Fibroblast of skin of right quadriceps (primary cell): ENCODE measurements at places on chromosomes 7 and 10.

GRCh38 chr10:62196528-62196927 is 72.1 kb downstream of the RTKN2 start:
- no peak for DNase-seq

- peak; percentile 90 for DNase-seq
Observed at GRCh38 chr10:44724415-44725174, 186.5 kb upstream of the TMEM72 start.

DNA sequence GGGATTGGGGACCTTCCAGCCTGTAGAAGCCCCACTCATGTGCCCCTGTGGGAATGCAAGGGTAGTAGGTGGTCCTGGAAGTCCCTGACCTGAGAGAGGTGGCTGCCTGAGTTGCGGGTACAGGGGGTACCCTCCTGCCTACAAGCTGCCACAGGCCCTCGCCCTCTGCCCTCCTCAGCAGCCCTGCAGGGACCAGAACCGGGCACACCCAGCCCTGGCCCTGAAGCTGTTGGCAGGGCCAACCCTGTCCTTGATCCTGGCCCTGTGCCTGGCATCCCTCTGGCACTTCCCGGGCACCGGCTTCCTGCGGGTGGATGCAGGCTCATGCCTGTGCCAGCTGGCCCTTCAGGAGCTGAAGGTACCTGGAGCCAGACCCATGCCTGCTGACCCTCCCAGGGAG is 54.9 kb upstream of the ELN start:
- DNase-seq = no peak

DNA sequence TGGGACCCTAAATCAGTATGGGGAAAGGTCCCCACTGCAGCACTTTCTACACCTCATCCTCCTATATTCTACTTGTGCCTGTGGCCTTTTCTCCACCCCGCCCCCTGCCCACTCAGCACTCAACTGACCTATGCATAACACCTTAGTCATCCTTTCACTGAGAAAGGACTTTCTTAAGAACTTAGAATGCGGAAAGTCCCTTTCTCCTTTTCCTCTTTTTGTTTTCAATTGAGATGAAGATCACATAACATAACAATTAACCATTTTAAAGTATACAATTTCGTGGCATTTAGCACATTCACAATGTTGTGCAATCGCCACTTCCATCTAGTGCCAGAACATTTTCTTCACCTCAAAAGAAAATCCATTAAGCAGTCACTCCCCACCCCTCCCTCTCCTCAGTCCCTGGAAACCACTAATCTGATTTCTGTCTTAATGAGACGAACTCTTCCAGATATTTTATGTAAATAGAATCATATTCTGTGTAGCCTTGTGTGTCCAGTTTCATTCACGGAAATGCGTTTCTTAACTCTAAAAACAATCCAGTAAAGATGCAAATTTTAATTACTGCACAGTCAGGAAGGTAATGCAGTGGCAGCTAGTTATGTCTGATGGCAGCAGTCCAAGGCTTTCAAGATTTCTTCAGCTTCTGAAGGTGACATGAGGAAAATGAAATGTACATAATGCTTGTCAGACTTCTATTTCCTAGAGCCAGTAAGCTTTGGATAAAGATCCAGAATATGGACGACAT is 41.7 kb downstream of the FAS start:
- peak; percentile 84 for DNase-seq

GRCh38 chr10:111360260-111360925 is 283.6 kb downstream of the ADRA2A start:
- no peak for DNase-seq

- peak; percentile 32 for DNase-seq
Observed at GRCh38 chr7:121079425-121080169, 91.1 kb downstream of the CPED1 start.

- DNase-seq = no peak
Observed at GRCh38 chr7:120395526-120396019, 122.6 kb downstream of the KCND2 start.

DNA sequence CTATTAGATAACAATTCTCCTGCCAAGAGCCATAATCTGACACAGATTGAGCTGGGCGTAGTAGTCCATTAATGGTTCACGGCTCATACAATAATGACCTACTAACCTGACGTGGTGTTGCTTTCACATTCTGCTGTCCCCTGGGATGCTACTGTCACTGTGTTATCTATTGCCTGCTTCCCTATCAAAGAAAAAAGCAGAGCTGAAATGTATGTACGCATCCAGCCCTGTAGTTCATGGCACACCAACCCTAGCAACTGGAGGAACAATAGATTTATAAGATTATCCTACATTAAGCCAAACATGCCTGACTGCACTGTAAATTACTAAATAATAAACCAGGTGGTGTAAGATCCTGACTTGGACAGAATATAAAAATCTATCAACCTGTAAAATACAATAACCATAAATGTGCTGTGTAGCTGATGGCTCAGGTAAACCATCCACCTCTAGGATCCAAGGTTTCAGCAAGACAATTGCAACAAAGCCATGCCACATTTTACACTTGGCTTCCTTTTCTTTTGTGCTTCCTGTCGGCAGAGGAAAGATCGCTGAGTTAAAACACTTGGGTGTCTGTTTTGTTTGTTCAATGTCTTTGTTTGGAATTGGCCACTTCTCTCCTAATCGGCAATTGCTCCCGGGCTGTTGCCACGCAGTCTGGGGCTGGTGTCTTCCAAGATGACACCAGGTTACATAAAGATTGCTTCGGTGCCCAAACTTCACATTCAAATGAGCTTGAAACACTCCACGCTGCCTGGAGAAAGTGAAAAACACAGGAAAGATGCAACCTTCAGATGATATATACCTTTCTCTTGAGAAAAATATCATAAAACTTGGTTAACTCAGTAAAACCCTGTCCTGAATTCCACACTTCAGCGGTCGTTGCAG is 143.9 kb upstream of the MGMT start:
- DNase-seq = no peak

- no peak for DNase-seq
Observed at GRCh38 chr7:459584-460373, 59.9 kb downstream of the PDGFA start.

DNA sequence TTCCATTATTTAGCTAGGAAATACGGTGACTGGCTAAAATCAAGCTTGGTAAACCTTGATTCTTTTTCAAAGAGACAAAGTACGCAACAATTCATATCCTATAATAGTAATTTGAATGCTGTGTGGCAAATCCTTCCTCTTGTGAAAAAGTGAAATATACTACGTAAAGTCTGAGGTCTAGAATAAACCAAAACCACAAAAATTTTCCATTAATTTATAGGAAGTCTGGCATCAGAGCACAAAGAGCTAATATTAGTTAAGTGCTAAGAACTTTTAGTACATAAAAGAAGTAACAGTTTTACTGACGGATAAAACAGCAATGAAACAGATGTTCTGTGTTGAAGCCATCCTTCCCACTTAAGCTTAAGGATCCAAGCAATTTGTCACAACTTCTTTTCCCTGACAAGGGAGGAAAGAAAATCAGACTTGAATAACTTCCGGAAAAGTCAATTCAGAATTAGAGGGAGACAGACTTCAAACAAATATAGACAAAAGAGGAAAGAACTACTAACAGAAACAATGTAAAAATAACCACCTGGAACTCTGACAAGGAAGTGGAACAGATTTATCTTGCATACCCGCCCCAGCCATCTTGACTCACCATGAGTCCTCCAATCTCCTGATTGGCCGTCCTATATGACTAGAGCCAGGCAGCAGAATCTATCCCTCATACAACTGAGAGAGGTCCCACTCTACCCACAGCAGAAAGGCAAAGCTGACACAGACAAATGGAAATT is 34.6 kb downstream of the RHEB start:
- peak; percentile 75 for DNase-seq

DNA sequence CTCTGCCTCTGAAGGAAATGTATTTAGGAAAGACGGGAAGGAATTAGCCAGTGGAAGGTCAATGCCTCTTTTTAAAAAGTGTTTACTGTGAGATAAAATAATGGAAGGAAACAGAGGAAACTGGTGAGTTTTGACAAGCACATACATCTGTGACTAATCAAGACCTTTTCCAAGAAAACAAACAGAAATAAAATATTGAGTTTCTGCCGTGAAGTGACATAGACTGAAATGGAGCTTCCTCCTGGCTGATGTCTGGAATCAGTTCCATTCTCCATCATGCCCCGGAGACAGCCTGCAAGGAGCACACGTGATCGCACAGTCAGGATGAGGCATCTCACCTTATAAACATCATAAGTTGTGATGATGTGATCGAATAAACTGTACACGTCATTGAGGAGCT is 30.7 kb downstream of the TECTB start:
- no peak for DNase-seq

GRCh38 chr10:23439961-23440889 is 1.4 kb downstream of the OTUD1 start:
- no peak for DNase-seq

- no peak for DNase-seq
Observed at GRCh38 chr10:59285073-59285472, 77.3 kb downstream of the FAM13C start.

GRCh38 chr10:101282947-101283346 is 53.7 kb upstream of the LBX1 start:
- no peak for DNase-seq

- no peak for DNase-seq
Observed at GRCh38 chr7:74575811-74576210, 81.7 kb upstream of the GTF2I start.

DNA sequence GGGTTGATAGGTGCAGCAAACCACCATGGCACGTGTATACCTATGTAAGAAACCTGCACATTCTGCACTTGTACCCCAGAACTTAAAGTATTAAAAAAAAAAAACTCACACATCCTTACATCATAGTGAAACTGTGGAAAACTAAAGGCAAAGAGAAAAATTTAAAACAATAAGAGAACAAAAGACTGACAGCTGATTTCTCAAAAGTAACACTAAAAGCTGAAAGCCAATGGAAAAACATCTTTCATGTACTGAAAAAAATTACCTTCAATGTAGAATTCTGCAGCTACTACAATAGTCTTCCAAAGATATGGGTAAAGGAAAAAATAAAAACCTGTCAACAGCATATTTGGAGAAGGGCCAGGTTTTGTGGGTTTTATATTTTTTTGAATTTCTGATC is 729.1 kb upstream of the NRP1 start:
- DNase-seq = no peak
